ENCODE measurements at places on chromosomes 4 and X. TPM values are rescaled to one million over a fixed set of nuclear protein-coding genes. Genes with fewer than 3 reads are reported as not detected.

DNA sequence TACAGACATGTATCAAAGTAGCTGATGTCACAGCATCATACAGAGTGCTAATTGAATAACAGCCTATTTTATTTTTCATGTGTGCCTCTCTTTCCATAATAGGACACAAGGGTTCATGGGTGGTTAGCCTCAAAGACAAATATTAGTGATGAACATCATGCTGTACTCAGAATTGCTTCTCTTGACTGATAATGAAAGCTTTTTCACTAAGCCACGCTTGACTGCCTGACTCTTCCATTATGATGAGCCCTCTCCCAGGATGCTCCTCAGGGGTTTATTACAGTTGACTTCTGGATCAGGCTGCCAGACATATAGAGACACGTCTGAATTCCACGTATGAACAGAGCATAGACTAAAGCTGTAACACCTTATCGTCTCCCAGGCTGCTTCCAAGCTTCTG is 2757.5 kb downstream of the PCDH7 start:
- H3K36me3 ChIP-seq = no peaks in the 10 kb centered on the region
- no peak overlapping the region for H3K4me3 ChIP-seq

DNA sequence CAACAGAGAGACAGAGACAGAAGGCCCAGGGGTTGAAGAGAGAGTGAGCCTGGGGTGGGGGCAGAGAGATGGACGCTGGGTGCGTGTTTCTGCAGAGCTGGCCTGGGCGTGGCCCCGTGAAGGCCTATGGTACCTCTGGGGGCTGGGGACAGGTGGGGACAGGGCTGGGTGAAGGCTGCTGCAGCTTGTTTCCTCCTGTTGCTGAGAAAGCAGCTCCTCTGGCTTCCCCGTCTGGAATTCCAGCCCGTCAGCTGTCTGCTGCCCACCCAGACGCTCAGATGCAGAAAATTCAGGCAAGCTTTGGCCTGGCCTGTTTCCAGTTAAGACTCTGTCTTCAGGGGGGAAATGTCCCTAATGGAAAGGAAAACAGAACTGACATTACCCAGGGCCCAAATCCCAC is 76.8 kb upstream of the PSAPL1 start:
- H3K4me1 ChIP-seq = peaks cover 28% of the 10 kb centered on the region
- no peaks in the 10 kb centered on the region for H3K36me3 ChIP-seq
- peak overlapping the region; percentile 38 for H3K4me3 ChIP-seq
- H3K27me3 ChIP-seq = peaks cover 9% of the 10 kb centered on the region
- DNase-seq = peak; percentile 46

GRCh38 chr4:6071191-6071958 is 53.1 kb upstream of the C4orf50 start:
- H3K27ac ChIP-seq = no peak overlapping the region
- no peak overlapping the region for H3K4me3 ChIP-seq
- H3K4me1 ChIP-seq = no peaks in the 10 kb centered on the region
- H3K27me3 ChIP-seq = no peaks in the 10 kb centered on the region
- H3K36me3 ChIP-seq = no peaks in the 10 kb centered on the region
- no peak for DNase-seq

- H3K4me3 ChIP-seq = no peak overlapping the region
- DNase-seq = no peak
- peak overlapping the region; percentile 67 for H3K27ac ChIP-seq
- peaks cover 3% of the 10 kb centered on the region for H3K27me3 ChIP-seq
Observed at GRCh38 chrX:118189000-118189399, 72.4 kb upstream of the KLHL13 start.

GRCh38 chrX:2690856-2691542 is at the start of gene CD99:
CD99 (plus strand) TSS chrX:2691295; CDS start chrX:2691361, 66 bp downstream.
- peaks cover 7% of the 10 kb centered on the region for H3K4me1 ChIP-seq
- H3K36me3 ChIP-seq = no peaks in the 10 kb centered on the region
- peaks cover 25% of the 10 kb centered on the region for H3K27me3 ChIP-seq

GRCh38 chr4:14178421-14178820 is 550.9 kb upstream of the BOD1L1 start:
- no peak overlapping the region for H3K4me3 ChIP-seq
- peaks cover 1% of the 10 kb centered on the region for H3K4me1 ChIP-seq
- no peaks in the 10 kb centered on the region for H3K36me3 ChIP-seq
- DNase-seq = no peak

DNA sequence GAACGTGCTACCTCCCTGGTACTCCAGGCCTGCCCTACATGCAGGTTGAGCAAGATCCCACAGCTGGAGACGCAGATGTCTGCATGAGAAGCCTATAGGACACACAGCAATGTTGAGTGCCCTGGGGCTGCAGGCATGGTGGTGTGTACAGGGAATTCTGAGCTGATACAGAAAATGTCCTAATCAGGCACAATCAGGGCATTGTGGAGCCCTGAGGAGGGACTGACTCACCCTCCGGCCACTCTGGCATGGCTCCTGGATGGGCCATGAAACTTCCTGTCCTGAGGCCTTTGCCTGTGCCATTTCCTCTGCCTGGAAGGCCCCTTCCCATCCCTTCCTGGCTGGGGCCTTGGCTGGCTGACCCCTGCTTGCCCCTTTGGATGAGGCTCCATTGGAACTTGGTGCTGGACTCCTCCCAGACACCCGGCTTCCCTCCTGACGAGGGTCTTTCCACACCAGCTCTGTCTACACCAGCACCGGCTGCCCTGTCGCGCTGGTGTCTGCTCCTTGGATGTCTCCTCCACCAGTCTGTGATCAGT is 16.7 kb upstream of the AFAP1 start:
- H3K27ac ChIP-seq = no peak overlapping the region
- H3K27me3 ChIP-seq = peaks cover 7% of the 10 kb centered on the region
- no peak overlapping the region for H3K4me3 ChIP-seq
- DNase-seq = no peak
- H3K4me1 ChIP-seq = peaks cover 13% of the 10 kb centered on the region

- H3K27me3 ChIP-seq = peaks cover 8% of the 10 kb centered on the region
- H3K4me1 ChIP-seq = peaks cover 23% of the 10 kb centered on the region
- no peak overlapping the region for H3K4me3 ChIP-seq
- H3K36me3 ChIP-seq = no peaks in the 10 kb centered on the region
Observed at GRCh38 chr4:145904413-145905177, 34.0 kb downstream of the ZNF827 start.

GRCh38 chrX:107293056-107293455 is 86.6 kb downstream of the DNAAF6 start:
- H3K27ac ChIP-seq = no peak overlapping the region
- H3K4me1 ChIP-seq = peaks cover 2% of the 10 kb centered on the region
- no peaks in the 10 kb centered on the region for H3K27me3 ChIP-seq
- DNase-seq = no peak

DNA sequence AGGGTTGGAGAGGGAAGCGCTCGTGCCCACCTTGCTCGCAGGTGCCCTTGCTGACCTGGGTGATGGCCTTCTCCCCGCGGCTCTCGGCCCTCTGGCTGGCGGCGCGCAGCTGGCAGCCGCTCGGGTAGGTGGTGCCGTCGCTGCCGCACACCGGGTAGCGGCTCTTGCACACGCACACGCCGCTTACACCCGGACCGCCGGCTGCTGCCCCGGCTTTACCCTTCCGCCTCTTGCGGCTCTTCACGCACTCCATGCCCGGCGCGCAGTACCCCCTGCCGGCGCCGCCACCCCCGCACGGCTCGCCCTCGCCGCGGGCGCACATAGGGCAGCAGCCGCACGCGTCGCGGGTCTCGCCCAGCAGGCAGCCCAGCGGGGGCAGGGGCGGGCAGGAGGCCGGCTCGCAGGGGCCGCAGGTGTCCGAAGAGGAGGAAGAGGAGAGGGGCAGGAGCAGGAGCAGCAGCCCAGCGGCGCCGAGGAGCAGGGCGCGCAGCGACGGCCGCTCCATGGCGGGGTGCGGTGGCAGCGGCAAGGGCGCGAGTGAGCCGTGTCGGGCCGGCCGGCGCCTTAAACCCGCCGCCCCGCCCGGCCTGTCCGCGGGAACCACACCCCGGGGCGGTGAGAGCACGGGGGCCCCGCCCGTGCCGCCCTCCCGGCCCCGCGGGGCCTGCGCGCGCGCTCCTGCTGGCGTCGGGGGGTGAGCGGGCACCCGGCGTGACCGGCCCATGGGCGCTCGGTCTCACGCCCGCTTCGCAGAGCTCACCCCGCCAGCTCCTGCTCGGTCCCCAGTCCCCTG is at the start of gene IGFBP7:
IGFBP7 (minus strand) TSS at position 539 of the 793 bp plus-strand sequence; CDS start at position 505, 34 bp downstream.
- H3K4me3 ChIP-seq = peak within 1 kb of the TSS; percentile 93
- peak; percentile 43 for DNase-seq
- H3K36me3 ChIP-seq = no peaks in the 10 kb centered on the region
- H3K27ac ChIP-seq = no peak within 1 kb of the TSS
- peaks cover 23% of the 10 kb centered on the region for H3K27me3 ChIP-seq

DNA sequence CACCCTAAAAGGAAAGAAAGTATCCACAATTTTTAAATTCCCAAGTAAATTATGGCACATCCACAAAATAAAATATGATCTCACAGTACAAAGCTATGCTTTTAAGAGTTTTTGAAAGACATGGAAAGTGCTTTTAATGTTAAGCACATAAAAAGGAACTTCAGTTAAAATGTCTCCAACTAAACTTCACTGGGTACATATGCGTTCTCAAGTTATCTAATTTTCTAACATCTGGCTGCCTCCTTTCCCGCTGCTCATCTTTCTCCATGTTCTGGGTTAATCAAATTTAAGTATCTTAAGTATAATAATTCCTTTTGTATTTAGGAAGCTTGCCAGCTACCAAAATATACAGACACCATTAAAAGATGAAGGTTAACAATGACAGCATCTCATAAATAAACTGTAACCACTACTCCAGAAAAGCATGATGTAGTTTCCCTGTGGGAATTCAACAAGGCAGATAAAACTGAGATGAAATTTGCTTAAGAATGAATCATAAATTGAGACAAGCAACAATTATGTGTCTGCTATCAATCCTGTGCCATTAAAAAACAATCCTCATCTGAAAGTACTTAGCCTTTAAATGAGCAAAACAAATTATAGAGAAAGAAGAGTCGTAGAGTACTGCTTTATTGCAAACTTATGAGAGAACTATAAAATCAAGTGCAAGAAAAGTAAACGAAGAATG is 25.1 kb downstream of the PRSS12 start:
- peaks cover 16% of the 10 kb centered on the region for H3K4me1 ChIP-seq
- no peaks in the 10 kb centered on the region for H3K27me3 ChIP-seq
- DNase-seq = no peak
- no peak overlapping the region for H3K27ac ChIP-seq
- H3K36me3 ChIP-seq = no peaks in the 10 kb centered on the region

DNA sequence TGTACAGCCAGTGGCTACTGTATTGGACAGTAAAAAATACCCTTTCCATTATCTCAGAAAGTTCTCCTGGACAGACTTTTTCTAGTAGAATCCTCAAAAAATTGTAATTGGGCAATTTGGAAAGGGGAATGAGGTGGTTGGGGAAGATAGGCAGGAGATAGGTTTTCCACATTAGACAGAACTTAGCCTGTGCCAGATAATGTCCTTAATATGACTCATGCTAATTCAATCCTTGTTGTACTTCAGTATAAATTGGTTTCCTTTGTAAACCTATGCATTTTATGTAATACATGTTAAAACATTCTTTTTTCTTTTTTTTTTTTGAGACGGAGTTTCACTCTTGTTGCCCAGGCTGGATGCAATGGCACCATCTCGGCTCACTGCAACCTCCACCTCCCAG is 8.9 kb downstream of the EIF4E start:
- no peaks in the 10 kb centered on the region for H3K4me1 ChIP-seq
- H3K27me3 ChIP-seq = no peaks in the 10 kb centered on the region
- DNase-seq = no peak
- no peaks in the 10 kb centered on the region for H3K36me3 ChIP-seq
- no peak overlapping the region for H3K4me3 ChIP-seq
- no peak overlapping the region for H3K27ac ChIP-seq

DNA sequence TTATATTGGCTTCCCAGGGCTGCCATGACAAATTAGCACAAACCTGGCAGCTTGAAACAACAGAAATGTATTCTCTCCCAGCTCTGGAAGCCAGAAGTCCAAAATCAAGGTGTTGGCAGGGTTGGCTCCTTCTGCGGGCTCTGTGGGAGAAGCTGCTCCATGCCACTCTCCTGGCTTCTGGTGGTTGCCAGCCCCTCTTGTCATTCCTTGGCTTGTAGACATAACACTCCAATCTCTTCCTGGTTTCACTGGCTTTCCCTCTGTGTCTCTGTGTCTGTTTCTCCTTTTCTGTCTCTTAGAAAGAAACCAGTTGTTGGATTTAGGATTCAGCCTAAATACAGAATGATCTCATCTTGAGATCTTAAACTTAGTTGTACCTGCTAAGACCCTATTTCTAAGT is 85.5 kb downstream of the USP46 start:
- H3K27ac ChIP-seq = no peak overlapping the region
- no peak overlapping the region for H3K4me3 ChIP-seq
- H3K36me3 ChIP-seq = no peaks in the 10 kb centered on the region
- H3K27me3 ChIP-seq = no peaks in the 10 kb centered on the region
- no peaks in the 10 kb centered on the region for H3K4me1 ChIP-seq

DNA sequence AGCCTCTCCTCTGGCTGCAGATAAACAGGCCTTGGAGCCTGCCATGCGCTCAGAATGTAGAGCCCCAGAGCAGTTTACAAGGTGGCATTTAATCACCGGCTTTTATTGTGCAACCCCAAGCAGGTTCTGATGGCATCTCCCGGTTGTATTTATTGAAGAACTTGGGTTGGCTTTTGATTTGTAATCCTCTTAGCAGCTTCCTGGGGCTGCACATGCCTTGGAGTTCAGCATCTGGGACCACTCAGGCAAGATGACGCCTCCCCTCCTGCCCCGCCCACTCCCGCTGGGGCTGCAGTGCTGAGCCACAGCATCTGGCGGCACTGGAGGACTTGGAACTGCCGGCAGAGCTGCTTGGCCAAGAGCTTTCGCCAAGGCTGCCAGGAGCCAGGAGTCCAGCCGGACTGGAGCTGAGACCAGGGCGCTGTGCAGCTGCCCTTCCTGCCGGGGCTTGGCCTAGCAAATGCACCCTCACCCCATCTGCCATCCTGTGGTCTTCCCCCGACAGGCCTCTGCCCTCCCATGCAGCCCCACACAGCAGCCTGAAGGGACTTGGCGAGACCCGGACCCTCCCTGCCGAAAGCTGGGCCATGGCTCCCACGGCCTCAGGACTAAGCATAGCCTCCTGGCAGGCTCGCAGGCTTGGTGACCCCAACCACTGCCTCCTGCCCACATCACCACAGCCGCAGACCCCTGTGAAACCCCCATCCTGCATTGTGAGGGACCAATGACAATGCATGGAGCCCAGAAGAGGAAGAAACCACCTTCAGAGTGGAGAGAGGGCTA is 5.4 kb downstream of the HTRA3 start:
- H3K36me3 ChIP-seq = no peaks in the 10 kb centered on the region
- H3K27me3 ChIP-seq = peaks cover 11% of the 10 kb centered on the region
- H3K4me1 ChIP-seq = peaks cover 20% of the 10 kb centered on the region
- H3K4me3 ChIP-seq = no peak overlapping the region
- peak overlapping the region; percentile 52 for H3K27ac ChIP-seq
- peak; percentile 85 for DNase-seq

DNA sequence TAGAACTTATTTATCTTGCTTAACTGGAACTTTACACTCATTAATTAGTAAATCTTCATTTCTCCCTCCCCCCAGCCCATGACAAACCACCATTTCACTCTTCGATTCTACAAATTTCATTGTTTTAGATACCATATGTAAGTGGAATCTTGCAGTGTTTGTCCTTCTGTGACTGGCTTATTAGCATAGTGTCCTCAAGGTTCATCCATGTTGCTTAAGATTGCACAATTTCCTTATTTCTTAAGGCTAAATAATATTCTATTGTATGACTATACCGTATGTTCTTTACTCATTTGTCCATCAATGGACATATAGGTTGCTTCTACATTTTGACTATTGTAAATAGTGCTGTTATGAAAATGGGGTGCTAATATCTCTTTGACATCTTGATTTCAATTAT is 24.5 kb upstream of the RNF212 start:
- H3K4me1 ChIP-seq = no peaks in the 10 kb centered on the region
- no peak overlapping the region for H3K27ac ChIP-seq
- no peak for DNase-seq
- no peak overlapping the region for H3K4me3 ChIP-seq
- peaks cover 14% of the 10 kb centered on the region for H3K36me3 ChIP-seq

The XAGE1A gene
- total RNA-seq = not detected

The CHRDL1 gene
- 38.2 TPM for total RNA-seq

The GYPE gene
- total RNA-seq = not detected

The SLC10A4 gene
- total RNA-seq = 7.1 TPM

The ATP8A1 gene
- 278 TPM for total RNA-seq

Data from glutamatergic neuron (in vitro differentiated cells).